Stimulated activated CD4-positive, alpha-beta T cell treated with anti-CD3 and anti-CD28 coated beads, Interleukin-1b, Interleukin-23, amount 100 ng/mL, for 48 hours (primary cell): ENCODE measurements at places on chromosomes 13 and 19.

DNA sequence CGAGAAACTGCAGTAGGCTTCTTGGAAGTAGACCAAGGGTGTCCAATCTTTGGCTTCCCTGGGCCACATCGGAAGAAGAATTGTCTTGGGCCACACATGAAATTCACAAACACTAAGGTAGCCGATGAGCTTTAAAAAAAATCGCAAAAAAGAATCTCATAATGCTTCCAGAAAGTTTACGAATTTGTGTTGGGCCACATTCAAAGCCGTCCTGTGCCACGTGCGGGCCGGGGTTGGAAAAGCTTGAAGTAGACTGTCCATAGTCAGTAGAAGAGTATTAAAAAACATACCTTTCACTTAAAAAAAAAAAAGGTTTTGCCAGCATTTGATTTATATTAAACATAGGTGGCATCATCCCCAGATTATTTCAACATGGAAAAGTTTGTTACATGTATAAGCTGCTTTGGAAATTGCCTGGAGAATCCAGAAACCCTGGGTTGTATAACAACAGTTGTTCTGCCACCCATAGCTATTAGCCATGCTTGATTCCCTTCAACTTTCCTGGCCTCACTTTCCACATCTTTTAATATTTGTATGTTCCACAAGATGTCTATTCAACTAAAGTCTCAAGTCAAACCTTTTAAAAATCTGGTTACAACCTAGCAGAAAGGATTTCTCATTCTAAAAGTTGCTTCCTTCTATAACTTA, 1.0 kb downstream of the IFT88 start:
- no peak for DNase-seq

GRCh38 chr13:40422588-40423235, 243.7 kb downstream of the FOXO1 start:
- DNase-seq, result peak; percentile 31

DNA sequence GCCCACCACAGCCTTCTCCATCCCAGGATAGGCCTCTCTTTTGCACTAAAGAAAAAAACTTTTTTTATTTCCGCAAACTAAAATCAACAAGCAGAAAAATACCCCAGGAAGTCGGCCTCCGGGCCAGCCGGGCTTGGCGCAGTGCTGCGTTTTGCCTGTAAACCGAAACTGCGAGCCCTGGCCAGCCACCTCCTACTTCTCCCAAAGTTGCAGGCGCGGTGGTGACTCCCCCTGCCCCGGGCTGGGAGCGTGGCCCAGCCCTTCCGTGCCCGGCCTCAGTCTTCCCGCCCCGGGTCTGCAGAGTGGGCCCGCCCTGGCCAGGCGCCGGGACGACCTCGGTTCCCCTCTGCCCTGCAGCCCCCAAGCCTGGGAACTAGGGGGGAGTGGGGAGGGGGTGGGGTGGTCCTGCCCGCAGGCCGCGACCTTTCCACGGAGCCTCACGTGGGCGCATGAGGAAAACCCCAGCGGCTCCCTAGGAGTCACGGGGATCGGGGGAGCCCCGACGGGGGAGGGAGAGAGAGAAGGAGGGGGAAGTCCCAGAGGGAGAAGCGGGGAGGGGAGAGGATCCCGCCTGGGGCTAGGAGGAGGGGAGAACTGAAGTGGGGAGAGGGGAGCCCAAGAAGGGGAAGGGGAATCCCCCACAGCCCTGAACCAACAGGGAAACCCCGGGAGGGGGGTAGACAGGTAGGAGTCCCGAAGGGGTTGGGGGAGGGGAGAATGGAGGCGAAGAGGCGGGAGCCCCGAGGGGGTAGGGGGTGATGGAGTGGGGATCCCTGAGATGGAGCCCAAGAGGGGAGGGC, 3.0 kb downstream of the GADD45B start:
- DNase-seq, result peak; percentile 58

DNA sequence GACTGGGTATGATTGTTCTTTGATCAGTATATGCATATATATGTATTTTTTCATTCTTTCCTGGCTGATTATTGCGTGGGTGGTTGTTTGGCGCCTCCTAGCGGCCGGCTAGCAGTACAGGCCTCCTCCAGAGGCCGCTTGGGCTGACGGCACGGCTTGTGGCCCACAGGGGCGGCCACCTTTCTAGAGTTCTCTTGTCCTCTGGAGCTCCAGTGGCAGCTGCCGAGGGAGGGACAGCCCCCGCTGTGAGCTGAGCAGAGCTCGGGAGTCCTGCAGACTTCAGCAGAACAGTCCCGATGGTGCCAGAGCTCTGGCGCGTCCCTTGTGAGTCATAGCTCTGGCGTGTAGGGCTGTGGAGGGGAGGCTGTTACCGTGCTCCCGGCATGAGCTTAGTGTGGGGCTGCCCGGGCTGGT, 22.5 kb upstream of the ZNF429 start:
- DNase-seq, result peak; percentile 67

- no peak for DNase-seq
These were observed 82.6 kb downstream of the NUFIP1 start for GRCh38 chr13:44906713-44907112.

GRCh38 chr19:35247526-35248309, 1.1 kb upstream of the LSR start:
- DNase-seq, result peak; percentile 46

DNA sequence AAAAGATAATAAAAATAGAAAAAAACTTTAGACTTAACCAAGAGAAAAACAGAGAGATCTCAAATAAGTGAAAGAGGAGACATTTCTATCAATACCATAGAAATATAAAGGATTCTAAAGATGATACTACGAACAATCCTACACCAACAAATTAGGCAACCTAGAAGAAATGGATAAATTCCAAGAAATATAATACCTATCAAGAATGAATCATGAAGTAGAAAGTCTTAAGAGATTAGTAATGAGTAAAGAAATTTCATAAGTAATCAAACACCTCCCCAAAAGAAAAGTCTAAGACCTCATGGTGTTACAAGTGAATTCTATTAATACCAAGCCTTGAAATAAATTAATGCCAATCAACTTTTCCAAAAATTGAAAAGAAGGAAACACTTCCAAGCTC, 1584.5 kb upstream of the MIR17HG start:
- DNase-seq, result no peak

DNA sequence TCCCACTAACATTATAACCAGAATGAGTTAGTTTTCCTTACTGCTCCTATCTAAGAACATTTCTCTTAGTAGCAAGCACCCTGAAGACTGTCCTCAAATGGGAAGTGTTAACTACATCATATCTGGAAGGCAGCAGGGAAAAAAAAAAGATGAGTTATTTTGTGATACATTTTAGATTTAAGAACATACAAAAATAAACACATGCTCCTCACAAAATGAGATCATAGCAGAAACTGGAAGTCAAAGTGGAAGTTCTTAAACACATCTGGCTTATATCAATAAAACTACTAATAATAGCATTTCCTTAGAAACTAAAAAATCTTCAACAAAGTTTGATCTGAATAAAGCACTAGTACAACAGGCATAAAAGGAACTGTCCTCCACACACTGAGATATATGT, 70.4 kb downstream of the SLITRK6 start:
- DNase-seq, result no peak

GRCh38 chr13:86830046-86830445, 841.1 kb upstream of the SLITRK5 start:
- DNase-seq, result no peak

GRCh38 chr13:23025864-23026608, 154.7 kb upstream of the SGCG start:
- no peak for DNase-seq

GRCh38 chr13:91347996-91348905, 764 bp downstream of the MIR17HG start:
- DNase-seq, result peak; percentile 69

- DNase-seq, result no peak
These were observed 5.0 kb upstream of the EID2 start for GRCh38 chr19:39544911-39545310.

GRCh38 chr13:98548230-98548629, 28.7 kb downstream of the STK24 start:
- DNase-seq, result no peak

- no peak for DNase-seq
These were observed 32.6 kb upstream of the MTIF3 start for GRCh38 chr13:27482983-27483382.

- DNase-seq, result no peak
These were observed 31.2 kb upstream of the TM9SF2 start for GRCh38 chr13:99470027-99470426.

GRCh38 chr19:33527125-33527524, 5.5 kb upstream of the PEPD start:
- no peak for DNase-seq

GRCh38 chr13:20099319-20099718, 61.5 kb downstream of the GJA3 start:
- no peak for DNase-seq

DNA sequence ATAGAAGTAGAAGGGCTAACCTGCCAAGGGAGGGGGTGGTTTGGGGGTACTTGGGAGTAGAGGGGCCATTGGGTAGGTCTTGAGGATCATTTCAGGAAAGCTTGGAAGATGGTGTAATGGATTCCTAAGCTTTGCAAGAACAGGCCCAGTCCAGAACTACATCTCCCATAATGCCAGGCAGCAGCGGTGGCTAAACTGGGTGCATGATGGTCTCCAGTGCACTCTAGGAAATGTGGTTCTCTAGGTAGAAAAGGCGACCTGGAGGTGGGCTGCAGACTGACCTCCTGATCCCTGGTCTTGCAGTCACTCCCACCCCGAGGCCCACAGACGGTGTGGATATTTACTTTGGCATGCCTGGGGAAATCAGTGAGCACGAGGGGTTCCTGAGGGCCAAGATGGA, 3.8 kb downstream of the APLP1 start:
- DNase-seq, result no peak

DNA sequence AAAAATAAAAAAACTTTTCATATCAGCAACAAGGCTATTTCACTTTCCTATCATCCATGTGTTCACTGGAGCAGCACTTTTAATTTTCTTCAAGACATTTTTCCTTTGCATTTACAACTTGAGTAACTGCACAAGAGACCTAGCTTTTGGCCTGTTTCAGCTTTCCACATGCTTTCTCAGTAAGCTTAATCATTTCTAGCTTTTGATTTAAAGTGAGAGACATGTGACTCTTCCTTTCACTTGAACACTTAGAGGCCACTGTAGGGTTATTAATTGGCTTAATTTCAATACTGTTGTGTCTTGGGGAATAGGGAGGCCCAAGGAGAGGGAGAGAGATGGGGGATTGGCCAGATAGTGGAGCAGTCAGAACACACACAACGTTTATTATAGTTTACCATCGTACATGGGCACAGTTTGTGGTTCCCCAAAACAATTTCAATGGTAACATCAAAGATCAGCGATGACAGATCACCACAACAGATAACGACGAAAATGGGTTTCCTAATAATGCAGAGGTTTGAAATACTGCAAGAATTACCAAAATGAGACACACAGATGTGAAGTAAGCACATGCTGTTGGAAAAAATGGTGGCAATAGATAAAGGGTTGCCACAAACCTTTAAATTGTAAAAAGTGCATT, 117.6 kb downstream of the GGACT start:
- no peak for DNase-seq

- DNase-seq, result no peak
These were observed 146.9 kb upstream of the SOX21 start for GRCh38 chr13:94859278-94859691.

DNA sequence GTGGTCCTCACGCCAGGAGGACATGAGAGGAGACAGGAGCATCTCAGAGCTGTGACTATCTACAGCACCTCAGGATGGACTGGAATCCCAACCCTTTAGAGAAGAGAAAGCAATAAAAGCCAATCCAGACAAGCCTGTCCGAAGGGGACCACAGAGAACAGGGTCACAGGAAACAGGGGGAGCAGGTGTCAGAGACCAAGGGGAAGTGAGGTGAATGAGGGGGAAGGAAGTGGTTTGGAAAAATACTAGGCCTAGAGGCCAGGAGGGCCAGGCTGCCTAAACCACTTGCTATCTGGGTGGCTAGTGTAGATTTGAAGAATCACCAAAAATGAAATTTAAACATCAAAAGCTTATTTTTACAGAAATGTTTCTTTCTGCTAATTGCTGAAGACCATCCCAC, 16.2 kb downstream of the TMTC4 start:
- DNase-seq, result no peak

GRCh38 chr13:96996107-96996506, 1.8 kb upstream of the OXGR1 start:
- DNase-seq, result no peak

GRCh38 chr19:29671393-29672160, 6.3 kb downstream of the PLEKHF1 start:
- peak; percentile 95 for DNase-seq

DNA sequence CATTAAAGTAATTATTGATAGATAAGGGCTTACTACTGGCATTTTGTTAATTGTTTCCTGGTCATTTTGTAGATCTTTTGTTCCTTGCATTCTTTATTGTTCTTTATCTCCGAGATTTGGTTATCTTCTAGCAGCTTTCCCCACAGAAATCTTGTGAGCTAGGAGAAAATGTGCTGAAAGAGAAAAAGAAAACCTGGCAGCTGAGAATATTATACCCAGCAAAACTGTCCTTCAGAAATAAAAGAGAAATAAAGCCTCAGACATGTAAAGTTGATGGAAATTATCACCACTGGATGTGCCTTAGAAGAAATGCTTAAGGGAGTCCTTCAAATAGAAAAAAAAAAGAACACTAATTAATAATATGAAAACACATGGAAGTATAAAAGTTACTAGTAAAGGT, 464.9 kb upstream of the GPC6 start:
- no peak for DNase-seq

DNA sequence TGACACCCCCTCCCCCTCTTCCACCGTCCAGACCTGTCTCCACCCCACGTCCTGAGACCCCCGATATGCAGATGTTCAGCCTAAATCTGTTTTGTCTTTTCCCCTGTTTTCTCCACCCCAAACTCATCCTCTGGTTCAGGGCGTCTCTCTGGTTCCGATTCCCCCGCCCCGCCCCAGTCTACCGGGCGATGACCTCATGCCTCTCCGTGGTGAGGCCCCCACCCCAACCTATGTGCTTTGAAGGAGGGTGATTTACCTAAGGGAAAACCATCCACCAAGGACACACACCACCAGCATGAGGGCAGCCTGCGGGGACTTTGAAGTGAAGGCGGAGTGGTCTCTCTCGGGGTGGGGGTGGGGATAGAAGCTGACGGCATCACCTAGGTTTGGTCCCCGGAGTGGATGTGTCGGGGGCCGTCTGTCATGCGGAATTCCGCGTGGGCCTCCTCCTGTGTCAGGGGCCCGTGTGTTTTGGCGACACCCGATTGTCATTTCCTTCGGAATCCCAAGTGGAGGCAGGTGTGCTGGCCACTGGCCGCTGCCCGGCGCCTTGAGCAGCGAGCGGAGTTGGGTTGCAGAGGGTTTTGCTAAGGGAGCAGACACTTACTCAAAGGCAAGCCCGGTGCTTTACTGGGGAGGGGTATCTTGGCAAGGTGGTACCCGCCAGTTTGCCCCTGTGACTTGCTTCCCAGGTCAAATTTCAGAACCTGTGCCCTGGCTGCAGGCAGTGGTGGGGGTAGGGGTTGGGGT, 1.4 kb downstream of the FZR1 start:
- DNase-seq, result no peak
